ENCODE measurements at places on chromosomes 13 and 19.
A peak's percentile ranks its signal among the peaks of the same experiment; 100 is the strongest.

DNA sequence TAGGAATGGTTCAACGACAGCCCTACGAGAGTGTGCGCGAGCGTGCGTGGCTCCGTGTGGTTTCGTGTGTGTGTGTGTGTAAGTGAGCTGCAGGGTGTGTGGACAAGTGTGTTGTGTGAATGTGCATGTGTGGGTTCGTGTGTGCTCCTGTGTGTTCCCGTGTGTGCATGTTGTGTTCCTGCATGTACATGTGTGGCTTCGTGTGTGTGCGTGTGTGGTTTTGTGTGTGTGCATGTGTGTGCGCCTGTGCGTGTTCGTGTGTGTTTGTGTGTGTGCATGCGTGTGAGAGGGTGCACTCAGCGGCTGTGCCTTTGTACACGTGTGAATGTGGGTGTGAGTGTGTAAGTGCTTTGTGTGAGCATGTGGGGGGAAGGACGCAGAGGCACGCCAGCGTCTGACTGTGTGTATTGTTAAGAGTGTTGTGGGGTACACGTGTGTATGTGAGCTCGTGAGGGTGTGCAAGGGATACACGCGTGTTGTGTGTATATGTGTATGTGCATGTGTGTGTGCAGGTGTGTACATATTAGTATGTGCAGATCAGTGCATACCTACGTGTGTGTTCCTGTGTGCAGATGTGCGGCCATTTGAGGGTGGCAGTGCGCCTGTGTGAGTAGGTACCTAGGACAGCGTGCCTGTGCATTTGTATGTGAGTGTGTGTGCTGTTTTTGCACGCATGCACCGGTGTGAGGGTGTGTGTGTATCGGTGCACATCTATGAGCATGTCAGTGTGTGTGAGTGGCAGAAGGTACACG is 24.3 kb upstream of the ONECUT3 start:
- no peak for DNase-seq

- no peak for DNase-seq
Measured at GRCh38 chr13:73394066-73394465, 335.3 kb downstream of the KLF5 start.

DNA sequence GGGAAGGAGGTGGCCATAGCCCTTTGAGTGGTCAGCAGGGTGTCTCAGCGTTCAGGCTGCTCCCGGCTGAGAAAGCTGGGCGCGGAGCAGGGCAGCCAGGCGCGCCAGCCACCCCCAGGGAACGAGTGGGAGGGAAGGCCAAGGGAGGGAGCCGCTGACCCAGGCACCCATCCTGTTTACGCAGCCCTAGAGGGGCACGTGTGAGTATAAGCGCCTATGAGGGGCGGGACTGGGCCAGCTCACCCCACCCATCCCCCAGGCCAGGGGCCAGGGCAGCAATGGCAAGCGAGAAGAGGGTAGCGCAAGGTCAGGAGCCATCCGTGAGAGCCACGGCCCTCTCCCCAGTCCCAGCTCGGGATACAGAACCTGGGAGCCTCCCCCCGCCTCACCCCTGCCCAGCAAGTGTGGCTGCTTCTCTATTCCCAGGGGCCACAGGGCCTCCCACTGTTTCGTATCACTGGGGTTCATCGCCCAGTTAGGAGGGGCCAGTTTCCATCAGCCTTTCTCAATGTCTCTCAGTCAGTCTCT is 897 bp upstream of the DMKN start:
- DNase-seq, result no peak

DNA sequence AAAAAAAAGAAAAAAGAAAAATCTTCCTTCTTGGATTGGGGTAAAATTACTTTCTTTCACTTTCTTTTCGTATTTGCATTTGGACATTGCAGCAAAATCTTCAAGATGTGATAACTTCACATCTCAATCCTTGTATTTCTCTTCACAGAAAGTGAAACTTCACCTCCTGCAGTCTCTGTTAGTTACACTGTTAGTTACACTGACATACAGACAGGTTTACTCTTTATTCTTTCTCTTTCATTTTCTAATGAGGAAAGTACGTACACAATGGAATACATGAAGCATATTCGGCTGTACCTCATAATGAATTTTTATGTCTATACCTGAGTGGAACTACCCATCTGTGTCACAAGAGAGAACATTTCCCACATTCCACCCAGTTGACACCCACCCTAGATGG is 459.1 kb upstream of the GPC6 start:
- no peak for DNase-seq

DNA sequence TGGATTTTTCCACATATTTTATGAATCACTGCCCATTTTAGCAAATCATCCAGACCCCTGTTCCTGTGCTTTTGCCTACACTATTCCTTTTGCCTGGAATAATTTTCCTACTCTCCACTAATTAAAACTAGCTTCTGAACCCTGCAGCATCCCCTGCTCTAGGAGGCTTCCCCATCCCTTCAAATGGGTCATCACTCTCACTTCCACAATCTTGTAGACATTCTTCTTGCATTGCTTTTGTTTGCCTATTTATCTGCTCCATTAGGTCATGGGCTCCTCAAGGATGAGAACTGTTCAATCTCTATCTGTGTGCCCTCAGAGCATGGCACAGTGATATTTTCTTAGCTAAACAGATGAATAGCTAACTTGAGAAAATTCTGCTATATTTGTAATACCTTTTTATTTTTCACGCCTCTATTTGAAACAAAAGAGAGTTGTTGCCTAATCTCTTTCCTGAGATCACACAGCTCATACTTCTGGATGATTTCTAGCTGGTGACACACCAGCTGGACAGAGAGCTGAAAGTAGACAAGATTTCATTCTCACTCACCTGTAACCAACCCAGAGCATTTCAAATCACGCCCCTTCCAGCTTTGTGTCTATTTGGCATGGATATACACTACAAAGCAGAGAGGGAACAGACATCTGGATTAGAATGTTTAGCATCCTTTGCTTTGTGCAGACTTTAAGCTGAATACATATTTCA is 466.0 kb downstream of the FOXO1 start:
- DNase-seq, result no peak

DNA sequence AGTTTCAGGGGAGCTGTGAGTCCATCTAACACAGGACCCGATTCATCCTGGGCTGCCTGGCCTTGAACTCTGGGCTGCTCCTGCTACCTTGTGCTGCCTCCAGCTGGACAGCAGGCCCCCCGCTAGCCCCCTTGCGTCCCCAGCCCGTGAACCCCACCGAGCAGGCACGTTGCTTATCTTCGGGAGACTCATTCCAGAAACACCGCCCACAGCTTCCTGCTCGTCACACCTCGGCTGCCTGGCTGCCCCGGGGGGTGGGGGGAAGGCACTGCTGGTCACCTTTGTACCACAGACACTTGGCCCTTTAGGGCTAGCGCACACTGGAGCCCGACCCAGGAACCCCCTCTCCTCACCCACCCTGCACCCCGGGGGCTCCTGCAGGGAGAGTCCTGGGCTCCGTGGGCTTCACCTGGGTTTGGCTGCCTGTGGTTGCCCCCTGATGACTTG is 48.1 kb downstream of the CRTC1 start:
- DNase-seq, result no peak

DNA sequence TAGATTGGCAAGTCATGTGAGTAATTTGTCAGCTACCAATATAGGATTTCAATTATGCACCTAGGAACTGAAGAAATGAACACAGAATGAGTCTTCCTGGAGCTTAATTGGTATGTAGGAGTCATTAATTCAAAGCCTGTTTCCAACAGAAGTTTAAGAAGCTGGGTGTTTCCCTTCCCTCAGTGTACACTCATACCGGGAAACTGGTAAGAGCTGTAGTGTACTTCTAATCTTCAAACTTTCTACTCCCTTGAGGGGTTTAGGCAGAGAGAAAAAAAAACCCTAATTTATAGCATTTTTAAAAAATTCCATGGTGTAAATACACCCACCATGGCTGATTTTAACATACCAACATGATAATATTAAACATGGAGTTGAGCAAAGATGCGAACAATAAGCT is 665.7 kb upstream of the SLITRK5 start:
- no peak for DNase-seq

DNA sequence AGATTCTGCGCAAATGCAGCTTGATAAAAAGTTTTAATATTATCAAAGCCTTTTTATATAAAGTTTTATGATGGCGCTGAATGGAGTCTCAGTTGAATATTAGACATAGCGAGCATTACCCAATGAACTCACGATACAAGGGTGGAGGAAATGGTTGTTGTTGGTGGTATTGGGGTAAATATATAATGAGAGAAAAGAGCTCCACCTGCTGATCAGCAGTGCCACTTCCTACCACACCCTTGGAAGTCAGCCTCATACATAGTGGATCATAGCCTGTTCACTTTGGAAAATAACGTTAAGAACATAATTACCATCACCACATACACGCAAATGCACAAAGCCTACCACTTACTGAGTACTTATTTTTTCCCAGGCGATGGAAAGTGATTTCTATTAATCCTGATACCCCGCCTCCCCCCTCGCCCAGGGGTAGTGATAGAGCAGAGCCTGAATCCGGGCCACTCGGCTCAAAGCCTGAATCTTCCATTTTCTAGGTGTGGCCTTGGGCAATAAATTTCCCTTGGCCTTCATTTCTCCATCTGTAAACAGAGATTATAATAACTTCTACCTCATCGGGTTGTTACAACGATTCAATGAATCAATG is 358.3 kb downstream of the KLF5 start:
- DNase-seq, result no peak

- no peak for DNase-seq
Measured at GRCh38 chr13:23608701-23609413, 38.6 kb downstream of the TNFRSF19 start.

- peak; percentile 88 for DNase-seq
Measured at GRCh38 chr19:45768984-45769782, at the start of gene SIX5. Gene SIX5 (minus strand): TSS chr19:45769252. CDS start chr19:45768844, 408 bp downstream.

DNA sequence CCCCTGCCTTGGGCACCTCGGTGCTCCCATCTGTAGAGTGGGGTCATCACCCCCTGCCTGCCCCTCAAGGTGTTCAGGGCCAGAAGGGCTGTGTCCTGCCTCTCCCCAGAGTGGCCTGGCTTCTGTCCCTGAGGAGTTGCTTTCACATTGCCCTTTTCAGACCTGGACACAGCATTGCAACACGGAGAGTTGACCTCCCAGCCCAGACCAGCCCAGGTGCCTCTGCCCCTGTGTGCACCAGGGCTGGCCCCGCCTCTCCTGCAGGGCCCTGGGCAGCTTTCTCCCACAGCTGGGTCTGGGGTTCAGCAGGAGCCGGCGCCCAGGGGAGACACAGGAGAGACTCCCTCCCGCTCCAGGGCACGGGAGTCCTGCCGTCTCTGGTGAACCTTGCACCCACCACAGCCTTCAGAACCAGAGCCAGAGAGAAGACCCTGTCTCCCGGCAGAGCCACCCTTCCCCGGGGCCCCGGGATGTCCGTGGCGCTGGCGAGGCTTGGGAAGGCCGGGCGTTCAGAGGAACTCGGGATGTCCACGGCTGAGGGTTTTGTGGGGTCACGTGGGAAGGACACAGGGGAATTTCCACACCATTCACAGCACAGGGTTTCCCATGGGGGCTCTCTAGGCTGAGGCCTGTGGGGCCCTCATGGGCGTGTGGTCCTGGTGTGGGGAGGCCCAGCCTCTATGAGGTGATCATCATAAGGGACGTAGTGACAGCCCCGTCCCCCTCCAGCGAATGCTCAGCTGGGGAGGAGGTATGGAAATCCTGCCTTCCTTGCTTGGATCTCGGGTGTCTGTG is 23.2 kb downstream of the C13orf46 start:
- DNase-seq, result no peak

GRCh38 chr13:100274942-100275506 is 186.1 kb downstream of the PCCA start:
- DNase-seq, result no peak

DNA sequence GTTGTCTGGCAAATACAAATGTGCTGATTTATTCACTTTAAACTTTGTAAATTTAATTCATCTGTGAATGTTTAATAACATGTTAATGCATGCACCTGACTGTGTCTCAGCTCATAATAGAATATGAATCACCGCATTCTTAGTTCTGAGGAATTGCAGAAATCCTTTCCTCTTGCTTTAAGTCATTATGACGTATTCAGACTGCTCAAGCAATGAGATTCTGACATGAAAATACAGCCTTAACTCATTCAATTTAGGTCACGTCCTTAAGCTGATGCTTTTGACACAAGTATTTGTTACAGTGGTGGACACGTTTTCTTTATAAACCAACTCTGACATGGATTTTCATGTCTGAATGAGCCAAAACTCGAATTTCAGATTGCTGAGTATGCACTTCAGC is 541.0 kb upstream of the KLF12 start:
- DNase-seq, result no peak

DNA sequence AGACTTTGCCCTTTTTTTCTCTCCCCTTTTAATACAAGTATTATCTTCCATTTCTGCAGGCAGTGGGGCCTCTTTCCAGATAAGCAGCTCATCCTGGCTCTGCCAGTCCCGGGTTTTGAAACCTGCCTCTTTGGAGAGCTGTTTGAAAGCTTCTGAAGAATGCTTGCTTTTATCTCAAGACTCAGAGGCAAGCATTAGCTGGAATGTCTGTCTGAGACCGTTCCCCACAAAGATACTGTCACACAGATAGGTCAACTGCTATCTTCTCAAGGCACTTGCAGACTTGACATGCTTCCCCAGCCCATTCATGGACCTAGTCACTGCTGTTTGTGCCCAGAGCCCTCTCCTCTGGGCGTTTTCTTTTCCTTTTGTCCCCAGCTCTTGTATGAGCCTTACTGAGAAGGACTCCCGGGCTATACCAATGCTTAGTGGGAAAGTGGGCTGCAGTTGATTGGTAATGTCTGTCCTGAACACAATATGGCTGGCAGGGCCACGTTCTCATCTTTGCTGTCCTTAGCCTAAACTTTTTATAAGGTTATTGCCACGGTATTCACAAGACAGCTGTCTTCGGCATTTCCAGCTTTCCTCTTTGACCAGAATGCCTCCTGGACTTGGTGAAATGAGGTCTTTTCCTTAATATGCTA is 13.4 kb downstream of the SERP2 start:
- no peak for DNase-seq

DNA sequence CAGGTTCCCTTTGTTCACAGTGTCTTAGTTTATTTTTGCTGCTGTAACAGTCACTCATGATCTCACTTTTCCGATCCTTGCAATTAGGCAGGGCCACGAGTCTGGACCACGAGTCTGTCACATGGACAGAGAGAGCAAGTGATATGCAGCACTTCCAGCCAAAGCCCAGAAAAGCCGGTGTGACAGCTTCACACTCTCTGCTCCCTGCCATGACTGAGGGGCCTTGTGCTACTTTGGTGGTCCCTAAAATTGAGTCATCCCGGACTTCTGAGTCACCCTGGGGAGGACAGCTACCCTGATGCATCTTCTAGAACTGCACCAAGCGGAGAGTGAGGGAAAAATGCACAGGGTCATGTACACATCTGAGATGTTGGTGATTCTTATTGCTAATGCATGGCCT is 179.6 kb downstream of the EFNB2 start:
- no peak for DNase-seq

- DNase-seq, result no peak
Measured at GRCh38 chr19:54388802-54389139, 24.0 kb upstream of the LAIR1 start.

DNA sequence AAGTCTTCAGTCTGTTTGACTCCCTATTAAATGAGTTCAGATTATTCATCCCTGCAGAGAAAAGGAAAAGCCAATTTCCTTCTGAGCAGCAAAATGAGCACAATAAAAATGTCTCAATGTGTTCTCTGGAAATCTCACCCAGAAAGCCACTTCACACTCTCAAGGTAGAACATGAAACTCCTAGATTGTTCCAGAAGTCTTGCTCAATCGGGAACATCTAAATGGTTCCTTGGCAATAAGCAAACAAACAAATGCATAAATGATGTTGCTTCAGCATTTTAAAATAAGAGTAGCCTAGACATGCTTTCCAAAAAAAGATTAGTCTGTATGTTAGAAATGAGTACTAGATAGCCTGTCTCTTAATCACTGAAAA is 59.7 kb upstream of the TNFRSF19 start:
- DNase-seq, result no peak
